T-helper 2 cell (primary cell): ENCODE measurements at places on chromosomes 5 and 9.

- DNase-seq, result no peak
These were observed 41.7 kb downstream of the ZNF608 start for GRCh38 chr5:124704594-124705284.

DNA sequence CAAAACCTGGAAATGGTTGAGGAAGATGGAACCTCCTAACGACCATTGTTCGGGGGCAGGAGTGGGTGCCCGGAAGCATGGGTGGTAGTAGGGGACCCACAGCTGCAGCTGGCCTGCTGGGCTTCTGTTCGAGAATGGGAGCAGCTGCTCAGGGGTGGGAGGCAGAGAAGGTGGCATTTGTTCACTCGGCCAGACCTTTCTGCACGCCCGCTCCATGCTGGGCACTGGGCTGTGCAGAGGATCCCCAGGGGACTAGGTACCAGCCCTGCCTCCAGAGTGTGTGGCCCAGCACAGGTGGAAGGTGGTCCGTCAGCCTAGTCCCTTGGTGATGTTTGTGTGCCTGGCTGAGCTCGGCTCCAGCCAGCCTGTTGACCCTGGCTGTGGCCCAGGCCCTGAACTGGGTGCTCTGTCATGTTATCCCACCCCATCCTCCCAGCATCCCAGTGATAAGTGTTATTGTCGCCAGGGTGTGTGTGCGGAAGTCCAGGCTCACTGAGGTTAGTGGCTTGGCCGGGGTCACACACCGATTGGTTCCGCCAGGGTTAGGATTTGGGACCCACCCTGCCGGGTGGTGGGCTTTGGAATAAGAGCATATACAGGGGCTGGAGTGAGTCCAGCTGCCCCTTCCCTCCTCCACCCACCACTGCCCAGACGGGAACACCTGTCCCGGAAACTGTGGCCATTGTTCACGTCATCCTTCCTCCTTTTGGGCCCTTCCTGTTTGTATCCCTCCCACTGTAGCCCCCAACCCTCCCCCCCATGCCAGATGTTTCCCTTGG is 4.8 kb downstream of the N4BP3 start:
- DNase-seq, result no peak

DNA sequence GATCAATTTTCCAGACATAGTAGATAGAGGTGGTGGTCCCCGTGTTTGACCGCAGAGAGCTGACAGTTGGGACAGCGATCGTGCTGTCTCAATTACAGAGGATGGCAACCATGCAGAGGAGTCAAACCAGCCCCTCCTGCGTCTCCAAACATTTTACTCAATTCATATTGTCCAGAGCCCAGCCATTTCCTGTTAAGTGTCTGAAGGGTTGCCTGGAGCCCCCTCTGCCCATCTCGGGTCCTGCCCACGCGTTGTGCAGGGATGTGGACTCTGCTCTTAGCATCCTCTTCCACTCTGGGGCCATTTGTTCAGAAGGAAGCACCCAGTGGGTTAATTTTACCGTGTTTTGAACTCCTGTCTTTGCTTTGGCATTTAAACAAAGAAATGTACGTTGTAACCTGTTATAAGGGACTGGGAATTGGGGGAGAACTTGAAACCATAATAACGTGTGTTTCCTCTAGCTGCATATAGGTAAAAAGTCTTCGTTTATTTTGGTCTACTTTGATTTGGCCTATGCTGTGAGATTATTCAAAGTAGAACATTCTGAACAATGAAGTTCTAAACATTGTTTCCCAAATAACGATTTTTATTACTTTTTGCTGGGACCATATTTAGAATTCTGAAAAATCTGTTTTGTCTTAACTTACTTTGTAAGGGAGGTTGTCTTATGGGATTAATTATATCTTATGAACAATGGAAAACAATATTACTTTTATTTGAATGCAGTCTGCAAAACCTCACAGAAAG is 876 bp downstream of the EGFLAM start:
- no peak for DNase-seq

- no peak for DNase-seq
These were observed 18.3 kb upstream of the CD180 start for GRCh38 chr5:67214707-67215447.

GRCh38 chr5:109313127-109313526 is 96.6 kb downstream of the PJA2 start:
- DNase-seq, result no peak

GRCh38 chr9:121246821-121247561 is 21.0 kb upstream of the GSN start:
- DNase-seq, result no peak

DNA sequence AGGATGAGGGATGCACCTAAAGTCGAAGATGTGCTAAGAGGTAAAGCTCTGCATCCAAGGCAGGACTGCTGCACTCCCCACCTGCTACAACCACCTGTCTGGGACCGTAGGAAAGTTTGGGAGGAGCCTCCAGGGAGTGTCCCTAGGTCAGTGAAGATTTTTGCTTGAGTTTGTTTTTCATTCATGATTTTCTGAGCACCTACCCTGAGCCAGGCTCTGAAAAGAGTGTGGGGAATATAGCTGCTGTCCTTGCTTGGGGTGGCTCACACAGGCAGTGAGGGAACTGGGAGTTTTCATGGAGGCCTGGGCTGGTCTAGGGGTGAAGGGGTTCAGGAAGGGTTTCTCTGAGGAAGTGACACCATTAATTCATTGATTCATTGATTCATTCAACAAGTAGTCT is 48.9 kb downstream of the SAR1B start:
- no peak for DNase-seq
